ENCODE measurements at places on chromosomes 1 and 21. TPM values are rescaled to one million over a fixed set of nuclear protein-coding genes. Genes with fewer than 3 reads are reported as not detected.

Gene TFF1
- not detected for total RNA-seq

Gene TRIM17
- 0.49 TPM for total RNA-seq

Gene WDR64
- total RNA-seq = not detected

Gene CYP2J2
- total RNA-seq = 0.16 TPM

Gene SYCP1
- total RNA-seq = not detected

Gene C1orf52
- 12.4 TPM for total RNA-seq

Gene CFAP57
- total RNA-seq = 0.81 TPM

Gene CSF3R
- total RNA-seq = 0.97 TPM

Gene HCRTR1
- not detected for total RNA-seq
